NCI-H2029 (cell line): ENCODE measurements at places on chromosomes 4 and X.

DNA sequence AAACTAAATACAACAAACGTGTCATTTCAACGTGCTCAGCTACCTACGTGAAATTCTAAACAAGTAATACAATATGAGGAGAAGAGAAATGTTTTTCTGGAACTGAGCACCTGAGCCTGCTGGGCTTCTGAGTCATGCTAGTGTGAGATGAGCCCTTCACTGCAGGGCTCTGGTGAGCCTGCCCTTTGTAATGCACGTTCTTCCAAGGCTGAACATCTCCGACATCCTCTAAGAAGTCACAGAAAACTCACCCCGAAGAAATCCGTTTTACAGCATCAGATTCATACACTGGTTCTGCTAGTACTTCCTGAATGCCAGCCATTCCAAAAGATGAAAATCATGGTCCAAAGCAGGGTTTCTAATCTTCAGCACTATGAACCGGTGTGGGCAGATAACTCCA lies 157.1 kb downstream of the AMELX start:
- no peak for DNase-seq

- no peak for DNase-seq
Observed at GRCh38 chr4:41890085-41890484, 45.1 kb upstream of the TMEM33 start.

- DNase-seq: no peak
Observed at GRCh38 chr4:48467891-48468290, 15.3 kb upstream of the SLC10A4 start.

DNA sequence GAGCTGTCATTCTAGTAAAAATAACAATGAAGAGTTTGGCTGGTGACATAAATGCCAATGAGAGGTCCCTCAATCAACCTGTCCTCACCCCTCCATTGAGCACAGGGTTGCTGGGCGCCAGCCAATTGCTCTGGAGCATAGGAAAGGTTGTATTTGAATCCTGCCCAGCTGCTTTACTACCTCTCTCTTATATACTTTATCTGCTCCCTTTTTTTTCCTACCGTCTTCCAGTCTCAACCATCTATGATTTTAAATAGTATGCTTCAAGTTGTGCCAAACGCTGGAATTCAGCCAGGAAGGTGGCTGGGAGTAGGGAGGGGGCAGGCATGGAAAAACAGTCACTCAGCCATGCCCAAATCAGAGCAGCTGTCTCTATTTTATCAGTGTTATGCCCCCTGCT lies 153.8 kb downstream of the NR3C2 start:
- DNase-seq: no peak

DNA sequence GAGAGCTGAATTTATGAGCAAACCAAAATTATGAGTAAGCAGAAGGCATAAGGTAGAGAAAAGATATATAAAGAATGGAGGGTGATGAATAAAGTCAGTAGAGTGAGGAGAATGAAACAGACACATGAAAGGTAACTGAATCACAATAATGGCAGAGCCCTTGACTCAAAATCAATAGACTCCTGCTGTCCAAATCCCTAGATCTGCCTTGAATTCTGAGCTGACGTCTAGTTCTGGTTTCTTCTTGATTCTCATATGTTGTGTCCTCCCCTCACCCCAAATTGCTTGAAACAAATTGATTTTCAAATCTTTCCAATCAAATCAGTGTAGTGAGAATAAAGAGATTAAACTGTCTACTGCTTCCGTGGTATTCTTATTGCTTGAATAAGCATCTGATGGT lies 86.6 kb upstream of the IQCM start:
- no peak for DNase-seq

- DNase-seq: no peak
Observed at GRCh38 chrX:142201113-142201512, 4.0 kb downstream of the MAGEC2 start.
